ENCODE measurements at places on chromosomes 13 and 19.

GRCh38 chr19:28612275-28612769 lies 600.6 kb downstream of the UQCRFS1 start:
- DNase-seq: no peak

- no peak for DNase-seq
Measured at GRCh38 chr13:112444416-112445399, 68.6 kb downstream of the SPACA7 start.

DNA sequence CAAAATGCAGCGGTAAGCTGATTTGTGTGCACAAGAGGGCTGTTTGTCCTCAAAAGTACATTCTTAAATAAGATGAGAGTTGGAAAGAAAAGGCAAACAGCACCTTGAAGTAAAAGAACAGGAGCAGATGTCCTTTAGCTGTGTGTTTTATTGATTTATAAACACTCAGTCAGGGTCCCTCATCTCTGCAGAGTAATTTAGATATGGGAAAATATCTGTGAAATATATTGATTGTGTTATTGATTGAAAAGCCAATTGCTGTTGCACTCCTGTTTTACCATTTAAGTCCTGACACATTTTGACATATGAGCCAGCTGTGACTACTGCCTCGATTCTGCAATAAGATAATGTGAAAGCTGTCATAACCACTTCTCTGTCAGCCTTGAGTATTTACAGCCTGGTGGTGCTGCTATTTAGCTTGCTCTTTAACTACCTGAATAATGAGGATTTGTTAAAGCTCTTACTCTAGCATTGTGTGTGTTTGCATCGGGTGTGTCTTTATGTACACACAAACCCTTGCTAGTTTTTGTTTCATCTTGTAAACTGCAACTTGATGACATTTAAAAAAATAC lies 550.1 kb downstream of the DACH1 start:
- no peak for DNase-seq

- DNase-seq: no peak
Measured at GRCh38 chr13:34156841-34157365, 339.0 kb downstream of the RFC3 start.

GRCh38 chr13:79519255-79519654 lies 38.3 kb downstream of the NDFIP2 start:
- DNase-seq: no peak

- no peak for DNase-seq
Measured at GRCh38 chr13:98184792-98185191, 7.7 kb upstream of the RNF113B start.

- DNase-seq: no peak
Measured at GRCh38 chr13:107824635-107825034, 390.7 kb downstream of the LIG4 start.

DNA sequence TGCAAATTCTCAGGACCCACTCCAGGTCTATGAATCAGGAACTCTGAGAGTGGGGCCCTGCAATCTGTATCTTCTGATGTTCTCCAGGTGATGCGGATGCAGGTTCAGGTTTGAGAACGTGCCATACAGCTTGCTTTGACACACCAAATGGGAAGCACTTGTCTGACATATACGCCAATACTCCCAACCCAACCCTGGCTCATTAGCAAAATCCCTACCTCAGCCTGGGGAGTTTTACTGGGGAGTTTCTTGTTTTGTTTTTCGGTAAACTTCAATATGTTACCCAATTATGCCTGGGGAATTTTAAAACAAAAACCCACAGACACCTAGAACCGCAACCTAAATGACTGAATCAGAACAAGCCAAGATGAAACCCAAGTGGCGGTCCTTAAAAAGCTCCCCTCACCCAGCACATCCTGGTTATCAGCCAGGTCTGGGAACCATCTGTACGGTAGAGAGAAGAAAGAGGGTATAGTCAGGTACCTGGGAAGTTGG lies 41.2 kb downstream of the ABCC4 start:
- no peak for DNase-seq

DNA sequence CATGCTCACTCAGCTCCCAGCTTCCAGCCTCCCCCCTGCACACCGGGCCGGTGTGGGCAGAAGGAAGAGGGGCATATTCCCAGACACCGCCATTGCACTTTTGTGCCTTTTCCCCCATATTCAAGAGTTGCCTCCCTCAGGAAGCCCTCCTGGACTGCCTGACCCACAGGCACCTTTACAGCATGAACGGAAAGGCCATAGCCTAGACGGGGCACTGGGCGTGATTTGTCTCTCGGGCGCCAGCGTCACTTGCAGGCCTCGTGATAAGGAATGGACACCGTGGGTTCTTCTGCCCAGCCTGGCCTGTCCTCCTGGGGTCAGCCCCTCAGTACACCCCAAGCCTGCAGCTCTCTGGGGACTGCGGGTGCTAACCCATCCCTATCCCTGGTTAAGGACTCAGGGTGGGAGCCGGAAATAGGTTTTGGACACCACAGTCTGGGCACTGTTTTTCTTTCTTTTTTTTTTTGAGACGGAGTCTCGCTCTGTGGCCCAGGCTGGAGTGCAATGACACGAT lies 933 bp upstream of the UQCR11 start:
- no peak for DNase-seq

DNA sequence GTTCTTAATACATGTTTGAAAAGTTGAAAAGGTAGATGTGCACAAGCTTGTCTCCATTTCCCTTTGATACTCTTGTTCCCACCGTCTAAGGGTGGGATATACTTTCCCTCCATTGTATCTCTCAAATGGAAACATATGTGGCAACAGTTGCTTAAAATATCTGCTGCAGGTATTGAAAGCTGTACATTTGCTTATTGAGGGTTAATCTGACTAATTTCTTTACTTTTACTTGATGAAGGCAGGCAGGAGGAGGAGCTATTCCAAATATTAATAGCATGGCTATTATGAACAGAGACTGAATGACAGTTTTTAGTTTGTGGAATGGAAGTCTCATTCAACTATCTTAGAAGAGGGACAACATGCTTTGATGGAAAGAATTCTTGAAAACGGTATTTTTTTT lies 103.8 kb downstream of the SLC10A2 start:
- no peak for DNase-seq

Data from amygdala (tissue), 56 donors.